ENCODE measurements at places on chromosomes 7 and 10.
A peak's percentile ranks its signal among the peaks of the same experiment; 100 is the strongest.

DNA sequence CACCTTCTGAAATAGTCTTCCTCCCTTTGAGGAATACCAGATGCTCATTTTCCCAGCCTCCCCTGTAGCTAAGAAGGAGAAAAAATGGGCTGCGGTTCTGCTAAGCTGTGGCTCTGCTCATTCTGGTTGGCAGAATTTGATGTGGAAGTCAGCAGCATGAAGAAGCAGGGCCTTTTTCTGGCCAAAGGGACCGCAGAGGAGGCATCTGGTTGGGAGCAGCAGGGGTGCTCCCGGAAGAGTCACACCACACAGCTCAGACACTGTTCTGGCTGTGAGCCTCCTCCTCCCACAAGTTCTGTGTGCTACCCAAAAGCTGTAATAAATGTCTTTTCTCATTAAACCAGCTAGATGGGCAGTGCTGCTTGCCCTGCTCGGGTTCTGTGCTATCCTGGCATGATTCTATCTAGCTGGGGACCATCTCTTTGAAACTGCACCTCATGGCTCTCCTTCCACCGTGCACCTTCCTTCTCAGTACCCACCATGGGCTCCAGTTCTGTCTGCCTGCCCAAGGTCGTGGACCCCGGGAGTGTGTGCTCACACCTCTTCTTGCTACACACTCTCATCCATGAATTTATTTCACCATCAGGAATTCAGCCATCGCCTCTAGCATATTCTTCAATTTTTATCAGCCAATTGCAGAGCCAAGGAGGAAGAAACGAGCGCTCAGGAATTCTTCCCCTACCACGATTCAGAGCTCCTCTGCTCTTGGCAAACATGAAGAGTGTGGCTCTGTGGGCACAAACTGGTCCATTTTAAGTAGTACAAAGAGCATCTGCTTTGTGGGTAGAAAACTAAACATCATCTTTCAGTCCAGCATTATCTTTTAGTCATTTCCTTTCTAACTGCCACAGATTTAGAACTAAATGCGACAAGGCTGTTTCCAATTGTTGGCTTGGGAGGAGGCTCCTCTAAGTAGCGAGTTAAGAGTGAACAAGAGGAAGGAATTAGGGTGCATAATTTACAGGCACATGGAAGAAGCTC lies 76.9 kb downstream of the FAM171A1 start:
- DNase-seq, result no peak

- DNase-seq, result no peak
Measured at GRCh38 chr7:116698396-116698795, 26.4 kb downstream of the MET start.

- no peak for DNase-seq
Measured at GRCh38 chr10:116826803-116827202, 22.5 kb upstream of the ENO4 start.

GRCh38 chr7:2511769-2512168 lies 7.8 kb upstream of the LFNG start:
- DNase-seq, result no peak

DNA sequence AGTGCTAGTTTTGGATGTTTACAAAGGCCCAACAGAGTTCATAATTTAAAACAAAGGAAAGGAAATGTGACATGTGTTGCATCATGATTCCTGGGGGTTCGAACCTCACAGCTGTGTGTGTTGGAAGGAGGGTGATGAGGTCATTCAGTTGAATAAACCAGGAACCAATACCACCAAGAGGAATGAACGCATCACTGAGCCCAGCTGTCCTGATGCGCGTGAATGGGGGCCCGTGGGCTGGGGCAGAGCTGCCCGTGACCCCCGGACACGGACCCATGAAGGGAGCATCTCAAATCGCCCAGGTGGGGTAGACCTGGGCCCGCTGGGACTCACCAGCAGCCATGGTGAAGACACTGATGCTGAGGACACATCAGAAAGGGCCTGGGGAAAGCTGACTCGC lies 33.0 kb downstream of the BRI3 start:
- peak; percentile 56 for DNase-seq
